ENCODE measurements at places on chromosomes 6 and 20. TPM values are rescaled to one million over a fixed set of nuclear protein-coding genes. Genes with fewer than 3 reads are reported as not detected.

Gene KCNK16
- not detected for total RNA-seq

Gene OPRL1
- 0.28 TPM for total RNA-seq

Gene EFCAB8
- total RNA-seq: not detected

Gene PI16
- not detected for total RNA-seq

Gene IPCEF1
- total RNA-seq: 0.07 TPM

Gene DNMT3B
- total RNA-seq: 2.5 TPM

Gene RNF144B
- total RNA-seq: 38.2 TPM

Gene SLC17A1
- not detected for total RNA-seq

Gene SYCP2
- total RNA-seq: 0.21 TPM

Gene ERVFRD-1
- total RNA-seq: not detected

Gene CST3
- 506 TPM for total RNA-seq

Gene GTSF1L
- not detected for total RNA-seq

Gene RIMS4
- not detected for total RNA-seq

Gene HLA-DQB1
- total RNA-seq: 2.0 TPM

Gene POPDC3
- 3.3 TPM for total RNA-seq

Gene GPX5
- total RNA-seq: not detected

Gene BCAS1
- 0.46 TPM for total RNA-seq

Gene MMS22L
- total RNA-seq: 8.3 TPM

Gene GFRA4
- not detected for total RNA-seq

Gene DUSP15
- total RNA-seq: not detected

Gene ARMH2
- not detected for total RNA-seq

Gene VWA7
- 1.6 TPM for total RNA-seq

Gene SNTA1
- 5.6 TPM for total RNA-seq
